ENCODE measurements at places on chromosomes 3 and 15. TPM values are rescaled to one million over a fixed set of nuclear protein-coding genes. Genes with fewer than 3 reads are reported as not detected.

GRCh38 chr3:169891886-169892285 lies 19.5 kb upstream of the SAMD7 start:
- H3K4me1 ChIP-seq: no peaks in the 10 kb centered on the region
- H3K27me3 ChIP-seq: no peaks in the 10 kb centered on the region
- no peak for DNase-seq
- no peak overlapping the region for H3K27ac ChIP-seq
- H3K4me3 ChIP-seq: no peak overlapping the region
- H3K36me3 ChIP-seq: no peaks in the 10 kb centered on the region

GRCh38 chr3:72338942-72339669 lies 509.1 kb downstream of the SHQ1 start:
- no peaks in the 10 kb centered on the region for H3K27me3 ChIP-seq
- no peaks in the 10 kb centered on the region for H3K4me1 ChIP-seq
- H3K4me3 ChIP-seq: no peak overlapping the region
- peak overlapping the region; percentile 55 for H3K27ac ChIP-seq

DNA sequence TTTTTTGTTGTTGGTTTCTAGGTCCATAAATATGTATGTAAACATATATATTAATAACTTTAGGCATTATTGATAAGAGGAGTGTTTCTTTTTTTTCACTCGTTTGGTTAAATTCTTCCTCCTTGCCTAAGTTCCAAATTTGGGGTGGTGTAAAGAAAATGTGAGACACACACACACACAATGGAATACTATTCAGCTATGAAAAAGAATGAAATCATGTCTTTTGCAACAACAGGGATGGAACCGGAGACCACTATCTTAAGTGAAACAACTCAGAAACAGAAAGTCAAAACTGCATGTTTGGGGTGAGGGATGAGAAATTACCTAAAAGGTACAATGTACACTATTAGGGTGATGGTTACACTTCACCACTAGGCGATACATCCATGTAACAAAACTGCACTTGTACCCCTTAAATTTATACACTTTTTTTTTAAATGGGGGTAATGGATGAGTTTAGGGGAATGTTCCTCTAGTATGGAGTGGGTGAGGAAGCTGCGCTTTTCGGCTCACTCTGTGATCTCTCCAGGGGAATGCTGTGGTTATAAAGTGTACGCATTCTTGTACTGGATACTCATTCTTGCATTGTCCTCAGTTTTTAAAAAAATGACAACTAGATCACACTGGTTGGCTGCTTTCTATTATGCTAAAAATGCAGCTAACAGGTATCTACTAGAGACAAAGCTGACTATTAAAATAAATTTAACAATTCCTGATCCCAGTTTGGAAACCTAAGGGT lies 50.8 kb upstream of the PPARG start:
- no peaks in the 10 kb centered on the region for H3K4me1 ChIP-seq
- no peaks in the 10 kb centered on the region for H3K27me3 ChIP-seq
- H3K4me3 ChIP-seq: no peak overlapping the region
- no peak for DNase-seq
- H3K27ac ChIP-seq: no peak overlapping the region

The RPS17 gene
- 2,556 TPM for total RNA-seq

GRCh38 chr15:66752078-66752477 lies 50.0 kb downstream of the SMAD6 start:
- H3K4me1 ChIP-seq: peaks cover 19% of the 10 kb centered on the region
- peak overlapping the region; percentile 75 for H3K27ac ChIP-seq
- no peak for DNase-seq
- no peak overlapping the region for H3K4me3 ChIP-seq
- no peaks in the 10 kb centered on the region for H3K36me3 ChIP-seq
- no peaks in the 10 kb centered on the region for H3K27me3 ChIP-seq

The SH3GL3 gene
- total RNA-seq: not detected

GRCh38 chr15:70339571-70340493 lies 242.1 kb upstream of the TLE3 start:
- H3K27ac ChIP-seq: no peak overlapping the region
- no peak for DNase-seq
- no peak overlapping the region for H3K4me3 ChIP-seq
- H3K36me3 ChIP-seq: no peaks in the 10 kb centered on the region
